Stimulated activated CD4-positive, alpha-beta T cell treated with anti-CD3 and anti-CD28 coated beads, Interleukin-2, amount 100 ng/mL, for 24 hours (primary cell): ENCODE measurements at places on chromosomes 6 and 20.
A peak's percentile ranks its signal among the peaks of the same experiment; 100 is the strongest.

DNA sequence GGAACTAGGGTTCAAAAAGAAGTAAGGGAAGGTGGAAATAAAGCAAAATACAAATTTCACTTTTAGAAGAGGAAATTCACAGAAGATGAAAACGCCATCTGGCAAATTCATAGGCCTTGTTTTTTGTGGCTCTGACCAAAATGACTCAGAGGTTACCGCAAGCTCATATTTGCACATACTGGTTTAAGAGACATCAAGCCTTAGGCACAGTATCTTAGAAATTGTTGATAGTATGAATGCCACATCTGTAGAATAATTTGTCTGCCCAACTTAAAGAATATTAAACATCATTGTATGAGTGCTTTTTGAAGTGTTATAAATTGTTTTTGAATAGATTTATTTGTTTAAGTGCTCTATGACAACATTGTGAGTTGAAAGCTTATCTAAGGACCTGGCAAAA, 10.6 kb downstream of the TAAR1 start:
- DNase-seq = no peak

- DNase-seq = no peak
These were observed 40.7 kb upstream of the SLC17A4 start for GRCh38 chr6:25713824-25714223.

GRCh38 chr6:130671577-130671976, 155.6 kb upstream of the SMLR1 start:
- DNase-seq = no peak

DNA sequence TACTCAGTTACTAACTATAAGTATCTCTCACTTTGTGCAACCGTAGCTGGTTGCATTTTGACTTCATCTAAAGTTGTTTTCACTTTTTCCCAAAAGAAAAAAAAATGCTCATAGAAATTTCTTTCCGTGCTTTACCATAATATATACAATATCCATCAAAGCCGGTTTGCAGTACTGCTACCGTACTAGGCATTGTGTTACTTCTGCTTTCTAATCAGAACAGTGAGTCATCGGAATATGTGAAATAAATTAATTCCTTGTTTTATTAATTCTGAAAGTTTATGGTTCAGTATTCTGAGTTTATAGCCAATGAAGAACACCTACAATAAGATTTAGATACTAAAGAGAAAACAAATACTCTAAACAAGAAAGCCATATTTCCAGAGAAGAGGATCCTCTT, 72.5 kb downstream of the TNFRSF21 start:
- DNase-seq = no peak

GRCh38 chr6:34484391-34484790, 18.5 kb downstream of the PACSIN1 start:
- no peak for DNase-seq

GRCh38 chr20:62517168-62517567, 41.4 kb upstream of the GATA5 start:
- DNase-seq = no peak

DNA sequence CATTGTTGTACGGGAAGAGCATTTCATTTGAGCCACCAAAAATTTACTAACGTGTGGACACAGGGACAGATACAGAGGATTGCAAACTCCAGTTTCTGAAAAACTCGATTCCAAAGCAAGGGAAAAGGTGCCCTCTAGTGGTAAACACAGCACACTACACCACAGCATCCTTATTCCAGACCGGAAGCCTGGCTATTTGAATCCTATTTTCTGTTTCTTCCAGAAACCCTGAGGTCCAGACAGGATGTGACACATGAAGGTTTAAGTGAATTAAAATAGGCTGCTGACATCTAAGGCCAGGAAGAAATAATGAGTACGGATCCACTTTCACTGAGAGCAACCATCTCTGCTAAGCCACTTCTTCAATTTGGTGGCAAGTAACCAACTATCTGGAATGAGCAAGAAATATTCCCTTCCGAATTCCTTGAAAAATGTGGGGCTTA, 31.8 kb upstream of the GMPR start:
- peak; percentile 38 for DNase-seq

- no peak for DNase-seq
These were observed 98.7 kb downstream of the SHLD1 start for GRCh38 chr20:5848711-5849505.

- no peak for DNase-seq
These were observed 16.6 kb upstream of the TXLNB start for GRCh38 chr6:139308286-139308916.

DNA sequence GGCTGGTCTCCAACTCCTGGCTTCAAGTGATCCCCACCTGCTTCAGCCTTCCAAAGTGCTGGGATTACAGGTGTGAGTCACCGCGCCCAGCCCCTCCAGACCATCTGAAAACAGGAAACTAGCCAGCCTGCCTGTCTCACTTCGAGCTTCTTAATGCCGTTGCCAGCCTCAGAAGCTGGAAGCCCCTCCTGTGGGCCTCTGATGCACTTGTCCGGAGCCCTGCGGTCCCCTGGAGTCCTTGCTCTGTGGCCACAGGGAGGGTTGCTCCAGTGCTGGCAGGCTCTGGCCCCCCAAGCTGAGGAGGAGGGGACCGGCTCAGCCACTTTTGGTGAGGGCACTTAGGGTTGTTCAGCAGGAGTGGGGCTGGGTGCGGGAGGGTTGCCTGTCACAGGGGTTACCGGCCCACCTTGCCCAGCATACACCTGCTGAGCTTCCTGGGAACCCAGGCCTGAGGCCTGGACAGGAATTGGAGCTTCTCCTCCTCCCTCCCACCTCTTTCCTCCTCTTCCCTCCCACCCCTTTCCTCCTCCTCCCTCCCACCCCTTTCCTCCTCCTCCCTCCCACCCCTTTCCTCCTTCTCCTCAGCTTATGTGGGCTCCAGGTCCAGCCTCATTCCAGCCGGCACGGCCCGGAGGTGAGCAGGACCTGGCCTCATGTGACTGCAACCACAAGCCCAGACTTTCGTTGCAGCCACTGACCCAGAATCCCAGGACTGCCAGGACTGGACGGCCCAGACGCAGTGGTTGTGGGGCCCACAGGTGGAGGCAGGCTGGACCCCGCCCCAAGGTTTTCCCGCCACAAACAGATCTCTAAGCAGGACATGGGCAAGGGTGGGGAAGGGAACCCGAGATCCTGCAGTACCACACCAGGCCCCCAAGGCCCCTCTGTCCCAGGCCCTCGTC, 9.4 kb upstream of the BIRC7 start:
- DNase-seq = no peak

GRCh38 chr6:14270925-14271788, 153.6 kb downstream of the CD83 start:
- DNase-seq = peak; percentile 52

DNA sequence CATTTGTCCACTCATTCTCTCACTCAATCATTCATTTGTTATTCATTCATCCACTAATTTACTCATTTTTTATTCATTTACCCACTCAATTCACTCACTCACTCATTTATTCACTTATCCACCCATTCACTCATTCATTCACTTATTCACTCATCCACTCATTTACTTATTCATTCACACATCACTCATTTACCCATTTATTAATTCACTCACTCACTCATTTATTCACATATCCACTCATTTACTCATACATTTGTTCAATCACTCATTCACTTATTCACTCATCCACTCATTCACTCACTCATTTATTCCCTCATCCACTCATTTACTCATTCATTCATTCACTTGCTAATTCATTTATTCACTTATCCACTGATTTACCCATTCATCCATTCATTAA, 129.1 kb downstream of the TTLL2 start:
- DNase-seq = no peak

DNA sequence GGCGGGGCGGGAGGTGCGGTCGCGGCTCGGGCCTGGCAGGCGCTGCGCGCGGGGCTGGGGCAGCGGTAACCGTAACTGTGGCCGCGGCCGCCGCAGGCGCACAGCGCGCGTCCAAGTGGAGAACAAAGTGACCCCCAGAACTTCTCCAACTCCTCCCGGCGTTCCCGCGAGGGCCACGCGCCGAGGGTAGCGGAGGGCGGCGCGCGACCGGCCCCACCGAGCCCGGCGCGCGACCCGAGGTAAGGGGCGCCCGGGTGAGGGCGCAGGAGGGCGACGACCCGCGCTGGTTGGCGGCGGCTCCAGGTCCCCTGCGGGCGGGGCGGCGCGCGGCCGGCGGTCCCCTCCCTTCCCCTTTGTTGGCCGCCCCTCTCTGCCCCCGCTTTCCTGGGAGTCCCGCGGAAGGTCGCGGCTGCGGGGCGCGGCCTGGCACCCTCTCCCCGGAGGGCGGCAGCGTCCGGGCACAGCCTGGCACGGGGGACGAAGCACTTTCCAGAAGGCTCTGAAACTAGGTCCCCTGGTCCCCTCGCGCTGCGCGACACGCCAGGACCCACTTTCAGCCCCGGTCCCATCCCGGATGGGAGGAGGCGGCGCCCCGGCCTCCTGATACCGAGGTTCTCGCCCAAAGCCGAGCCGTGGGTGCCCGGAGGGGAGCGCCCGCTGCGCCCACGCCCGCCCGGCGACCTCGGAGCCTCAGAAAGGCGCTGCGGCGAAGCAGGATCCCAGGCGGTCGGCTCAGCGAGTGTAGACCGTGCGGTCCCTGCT, at the start of gene TIAM2:
Gene TIAM2 (plus strand): TSS at position 62 of the 762 bp plus-strand sequence. CDS start 133,909 bp downstream, outside the sequence.
- DNase-seq = peak; percentile 47

- no peak for DNase-seq
These were observed 39.2 kb downstream of the MUC22 start for GRCh38 chr6:31049518-31049917.

GRCh38 chr6:168871642-168872315, 381.9 kb downstream of the THBS2 start:
- DNase-seq = no peak

DNA sequence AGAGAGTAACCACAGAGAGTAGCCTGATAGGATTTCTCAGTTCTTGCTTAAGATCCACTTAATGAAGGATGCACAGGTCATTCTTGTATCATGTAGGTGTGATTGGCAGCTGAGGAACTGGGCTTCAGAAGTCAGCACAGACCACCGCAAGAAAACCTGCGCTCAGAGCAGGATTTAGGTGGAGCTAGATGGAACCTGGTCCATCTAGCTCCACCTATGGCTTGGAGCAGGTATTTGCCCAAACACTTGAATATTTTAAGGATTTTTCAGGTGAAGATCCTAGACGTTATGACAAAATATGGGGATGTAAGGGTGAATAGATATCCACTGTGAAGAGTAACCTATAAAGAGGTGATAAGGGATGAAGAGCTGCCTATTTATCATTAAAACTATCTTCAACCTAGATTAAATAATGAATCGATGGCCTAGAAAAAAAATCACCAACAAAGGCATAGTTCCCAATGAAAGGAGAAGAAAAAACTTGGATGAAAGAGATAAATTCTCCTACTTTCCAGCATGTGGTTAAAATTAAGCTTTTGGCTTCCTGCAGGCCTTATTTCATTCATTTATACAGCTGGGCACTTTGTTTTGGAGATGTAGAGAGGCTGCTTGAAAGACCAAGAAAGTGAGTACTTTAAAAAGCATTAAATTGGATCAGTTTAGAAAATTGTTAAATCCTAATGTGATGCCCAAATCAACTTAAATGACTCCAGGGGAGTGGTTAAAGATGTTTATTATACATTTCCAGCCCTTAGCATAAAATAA, 778.4 kb upstream of the GJE1 start:
- DNase-seq = no peak

DNA sequence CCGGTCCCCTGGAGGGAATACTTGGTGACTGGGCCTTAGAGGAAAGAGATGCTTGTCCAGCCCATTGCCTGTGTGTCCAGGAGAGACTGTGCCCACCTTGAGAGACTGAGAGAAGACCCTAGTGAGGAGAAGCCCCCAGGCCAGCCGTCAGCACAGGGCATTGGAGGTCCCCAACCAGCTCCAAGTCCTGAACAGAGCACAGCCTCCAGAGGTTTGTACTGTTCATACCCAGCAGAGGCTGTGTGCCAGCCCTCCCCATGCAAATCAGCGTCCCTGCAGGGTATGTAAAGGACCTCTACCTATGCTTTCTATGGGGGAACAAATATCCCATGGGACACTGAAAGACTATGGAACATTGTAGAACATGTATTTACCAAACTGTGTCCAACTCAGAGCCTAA, 8.4 kb downstream of the HLA-E start:
- no peak for DNase-seq

DNA sequence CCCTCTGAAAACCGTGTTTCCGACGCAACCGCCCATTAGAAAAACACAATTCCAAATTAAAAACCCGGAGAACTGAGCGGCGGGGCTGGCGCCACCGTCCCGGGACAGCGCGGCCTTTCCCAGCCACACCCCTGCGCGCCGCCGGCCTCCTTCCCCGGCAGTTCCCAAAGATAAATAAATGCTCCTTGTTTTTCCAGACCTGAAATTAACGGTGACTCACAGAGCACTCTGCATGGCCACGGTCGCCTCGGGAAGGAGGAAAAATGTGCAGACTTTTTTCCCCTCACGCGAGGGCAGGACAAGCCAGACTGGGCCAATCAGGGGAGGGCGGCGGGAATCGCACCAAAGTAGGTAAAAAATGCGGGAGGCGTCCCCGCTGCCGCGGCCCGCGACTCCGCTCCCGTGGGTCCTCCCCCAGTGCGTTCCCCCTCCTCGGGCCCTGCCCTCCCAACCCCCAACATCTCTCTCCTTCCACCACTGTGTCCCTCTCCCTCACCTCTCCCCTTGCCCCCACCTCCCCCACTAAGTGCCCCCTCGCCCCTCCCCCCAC, 828 bp upstream of the DSTN start:
- DNase-seq = peak; percentile 27

DNA sequence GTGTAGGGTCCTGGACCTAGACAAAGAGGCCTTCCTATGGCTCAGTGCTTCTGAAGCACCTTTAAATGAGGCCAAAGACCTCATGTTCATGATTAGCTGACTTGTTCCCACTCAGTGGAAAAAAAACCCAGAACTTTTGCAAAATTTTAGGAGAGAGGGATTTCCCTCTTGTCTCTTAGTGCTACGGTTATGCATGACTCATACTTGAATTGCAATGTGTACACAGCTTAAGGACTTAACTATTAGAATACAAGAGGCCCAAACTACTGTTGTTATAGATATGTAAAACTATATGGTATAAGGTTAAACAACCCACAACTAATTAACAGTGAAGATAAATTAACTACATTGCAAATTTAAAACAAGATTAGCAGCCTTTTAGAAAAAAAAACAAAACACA, 32.3 kb upstream of the HLA-A start:
- no peak for DNase-seq

- DNase-seq = no peak
These were observed 638 bp downstream of the BLCAP start for GRCh38 chr20:37526839-37527637.

- no peak for DNase-seq
These were observed 44.5 kb downstream of the NCOA7 start for GRCh38 chr6:125835221-125835744.

- DNase-seq = no peak
These were observed 59.5 kb downstream of the MANEA start for GRCh38 chr6:95636552-95637431.

GRCh38 chr20:43507150-43508080, at the start of gene L3MBTL1:
L3MBTL1 (plus strand) TSS chr20:43507697; CDS start chr20:43513504, 5,807 bp downstream.
- peak; percentile 36 for DNase-seq

DNA sequence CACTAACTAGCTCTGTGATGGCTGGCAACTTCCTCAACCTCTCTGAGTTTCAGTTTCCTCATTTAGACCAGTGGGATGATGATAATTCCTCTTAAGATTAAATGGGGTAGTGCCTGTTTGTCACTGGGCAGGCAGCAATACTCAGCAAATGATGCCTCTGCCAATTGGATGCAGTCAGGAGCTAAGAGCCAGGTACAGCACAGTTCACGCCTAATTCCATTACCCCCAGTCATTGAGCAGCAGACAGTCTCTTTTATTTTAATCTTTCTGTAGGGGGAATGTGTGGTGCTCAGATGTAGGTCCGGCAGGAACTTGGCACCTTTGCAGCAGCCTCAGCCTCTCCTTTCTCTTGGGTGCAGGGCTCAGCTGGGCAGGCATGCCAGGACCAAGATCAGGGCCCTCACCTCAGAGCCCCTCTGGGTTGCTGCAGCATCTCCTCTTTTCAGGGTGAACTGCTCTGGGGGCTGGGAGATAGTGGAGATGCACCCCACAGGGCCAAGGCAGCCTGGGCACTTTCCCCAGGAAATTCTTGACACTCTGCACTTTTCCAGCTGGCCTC, 243.8 kb downstream of the LRFN2 start:
- DNase-seq = no peak
